ENCODE measurements at places on chromosomes 13 and 19. TPM values are rescaled to one million over a fixed set of nuclear protein-coding genes. Genes with fewer than 3 reads are reported as not detected.
A peak's percentile ranks its signal among the peaks of the same experiment; 100 is the strongest.

GRCh38 chr13:100491164-100491842 lies 97.3 kb downstream of the GGACT start:
- no peak overlapping the region for H3K4me3 ChIP-seq
- H3K4me1 ChIP-seq: no peaks in the 10 kb centered on the region
- H3K36me3 ChIP-seq: no peaks in the 10 kb centered on the region
- H3K27me3 ChIP-seq: no peaks in the 10 kb centered on the region

GRCh38 chr13:34993470-34993869 lies 51.4 kb downstream of the NBEA start:
- no peaks in the 10 kb centered on the region for H3K27me3 ChIP-seq
- no peaks in the 10 kb centered on the region for H3K4me1 ChIP-seq
- no peak overlapping the region for H3K27ac ChIP-seq
- no peaks in the 10 kb centered on the region for H3K36me3 ChIP-seq
- H3K4me3 ChIP-seq: no peak overlapping the region

DNA sequence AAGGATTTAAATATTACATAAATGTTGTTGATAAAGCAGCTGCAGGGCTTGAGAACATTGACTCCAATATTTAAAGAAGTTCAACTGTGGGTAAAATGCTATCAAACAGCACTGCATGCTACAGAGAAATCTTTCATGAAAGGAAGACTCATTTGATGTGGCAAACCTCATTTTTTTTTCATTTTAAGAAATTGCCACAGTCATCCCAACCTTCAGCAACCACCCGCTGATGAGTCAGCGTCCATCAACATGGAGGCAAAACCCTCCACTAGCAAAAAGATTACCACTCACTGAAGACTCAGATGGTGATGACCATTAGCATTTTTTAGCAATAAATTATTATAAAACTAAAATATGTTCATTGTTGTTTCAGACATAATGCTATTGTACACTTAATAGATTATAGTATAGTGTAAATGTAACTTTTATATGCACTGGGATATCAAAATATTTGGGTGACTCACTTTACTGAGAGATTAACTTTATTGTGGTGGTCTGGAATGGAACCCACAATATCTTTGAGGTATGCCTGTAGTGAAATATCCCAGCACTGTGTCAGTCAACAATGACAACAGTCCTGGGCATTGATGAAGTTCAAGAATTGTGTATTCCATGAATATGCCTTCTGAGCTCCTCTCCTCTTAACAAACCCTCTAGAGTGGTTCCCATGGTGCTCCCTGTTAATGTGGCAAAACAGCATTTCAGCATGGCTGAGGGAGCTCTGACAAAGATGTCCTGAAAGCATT lies 52.4 kb upstream of the SOX21 start:
- DNase-seq: no peak
- H3K4me1 ChIP-seq: no peaks in the 10 kb centered on the region
- no peak overlapping the region for H3K27ac ChIP-seq
- H3K36me3 ChIP-seq: no peaks in the 10 kb centered on the region
- H3K4me3 ChIP-seq: no peak overlapping the region

The NCCRP1 gene
- 0.03 TPM for polyA plus RNA-seq

The TRPM4 gene
- polyA plus RNA-seq: 100 TPM

The ZNF439 gene
- polyA plus RNA-seq: 15.4 TPM

GRCh38 chr19:56603829-56604228 lies 8.7 kb downstream of the ZNF71 start:
- peaks cover 49% of the 10 kb centered on the region for H3K36me3 ChIP-seq
- DNase-seq: no peak
- H3K27me3 ChIP-seq: no peaks in the 10 kb centered on the region
- no peak overlapping the region for H3K4me3 ChIP-seq
- no peak overlapping the region for H3K27ac ChIP-seq
- no peaks in the 10 kb centered on the region for H3K4me1 ChIP-seq

- DNase-seq: no peak
- H3K27me3 ChIP-seq: no peaks in the 10 kb centered on the region
- H3K27ac ChIP-seq: peak overlapping the region; percentile 74
- no peaks in the 10 kb centered on the region for H3K36me3 ChIP-seq
- H3K4me3 ChIP-seq: no peak overlapping the region
These were observed 63.0 kb downstream of the LRCH1 start for GRCh38 chr13:46615888-46616531.

GRCh38 chr13:111599791-111600190 lies 279.3 kb downstream of the TEX29 start:
- no peak overlapping the region for H3K4me3 ChIP-seq
- no peaks in the 10 kb centered on the region for H3K36me3 ChIP-seq
- H3K27ac ChIP-seq: no peak overlapping the region
- peaks cover 12% of the 10 kb centered on the region for H3K27me3 ChIP-seq

The OR7A5 gene
- not detected for polyA plus RNA-seq

- H3K36me3 ChIP-seq: no peaks in the 10 kb centered on the region
- H3K4me3 ChIP-seq: no peak overlapping the region
- no peak overlapping the region for H3K27ac ChIP-seq
- H3K4me1 ChIP-seq: no peaks in the 10 kb centered on the region
- no peaks in the 10 kb centered on the region for H3K27me3 ChIP-seq
These were observed 295.6 kb downstream of the TBC1D4 start for GRCh38 chr13:75186379-75186778.

DNA sequence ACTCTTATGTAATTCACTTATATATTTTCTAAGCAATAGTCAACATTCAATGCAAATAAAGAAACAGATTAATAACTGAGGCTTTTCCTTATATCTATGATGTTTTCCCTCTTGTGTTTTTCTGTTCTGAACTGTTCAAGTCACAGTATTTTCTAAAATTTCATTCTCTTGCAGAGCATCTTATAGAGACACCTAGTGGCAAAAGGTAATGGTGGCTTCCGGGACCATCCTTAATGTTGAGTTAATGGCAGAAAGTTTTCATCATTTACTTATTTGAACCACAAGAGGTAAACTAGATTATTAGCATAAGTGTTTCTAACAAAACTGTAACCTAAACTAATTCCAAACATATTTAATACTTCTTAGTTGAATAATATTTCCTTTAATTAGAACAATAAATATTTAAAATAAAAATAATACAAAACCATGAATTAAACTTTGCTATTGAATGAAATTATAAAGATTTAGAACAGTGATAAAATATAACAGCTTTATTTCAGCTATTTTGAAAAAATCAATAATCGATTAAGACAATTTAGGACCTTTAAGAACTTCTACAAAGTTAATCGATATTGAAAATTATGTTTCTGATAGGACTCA lies 1.7 kb upstream of the SLITRK5 start:
- no peak overlapping the region for H3K4me3 ChIP-seq
- H3K36me3 ChIP-seq: no peaks in the 10 kb centered on the region
- H3K27me3 ChIP-seq: peaks cover 61% of the 10 kb centered on the region
- H3K27ac ChIP-seq: no peak overlapping the region
- peaks cover 18% of the 10 kb centered on the region for H3K4me1 ChIP-seq
- DNase-seq: no peak

DNA sequence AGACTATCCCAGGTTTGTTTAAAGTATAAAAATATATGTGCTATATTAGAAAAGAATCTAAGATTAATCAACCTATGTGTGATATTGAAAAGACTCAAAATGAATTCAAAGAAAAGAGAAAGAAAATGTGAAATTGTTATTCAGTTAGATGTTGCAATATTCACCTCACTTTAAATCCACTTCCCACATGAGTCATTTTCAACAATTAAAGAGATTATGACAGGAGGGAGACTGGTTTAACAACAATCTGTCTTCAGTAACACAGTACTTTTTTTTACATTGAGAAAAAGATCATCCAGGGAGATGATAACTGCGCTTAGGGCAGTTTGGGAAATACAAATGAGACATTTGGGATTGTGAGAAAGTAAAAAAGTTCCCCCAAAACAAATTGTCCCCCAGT lies 1246.2 kb downstream of the SLITRK1 start:
- H3K27ac ChIP-seq: no peak overlapping the region
- no peaks in the 10 kb centered on the region for H3K4me1 ChIP-seq
- H3K4me3 ChIP-seq: no peak overlapping the region
- no peaks in the 10 kb centered on the region for H3K27me3 ChIP-seq

DNA sequence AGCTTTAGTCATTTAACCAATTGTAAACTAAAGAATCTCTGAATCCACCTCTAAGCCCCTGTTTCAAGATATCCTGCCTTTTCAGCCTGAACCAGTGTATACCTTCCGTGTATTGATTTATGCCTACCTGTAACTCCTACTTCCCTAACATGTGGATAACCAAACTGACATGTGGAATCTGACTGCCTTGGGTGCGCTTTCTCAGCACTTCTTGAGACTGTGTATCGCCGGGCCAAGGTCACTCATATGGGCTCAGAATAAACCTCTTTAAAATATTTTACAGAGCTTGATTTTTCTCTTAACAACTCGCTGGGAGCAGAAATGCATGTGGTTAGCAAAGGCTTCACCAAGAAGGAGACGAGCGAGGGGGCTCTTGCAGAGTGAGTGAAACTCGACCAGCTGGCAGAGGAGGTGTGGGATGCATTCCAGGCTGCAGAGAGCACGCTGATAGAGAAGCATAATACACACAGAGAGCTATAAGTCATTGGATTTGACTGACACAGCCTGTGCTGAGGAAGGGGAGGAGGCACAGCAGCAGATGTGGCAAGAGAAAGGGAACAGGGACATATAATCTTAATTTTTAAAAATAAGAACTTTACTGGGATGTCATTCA lies 268.2 kb upstream of the MAB21L1 start:
- no peak overlapping the region for H3K27ac ChIP-seq
- H3K4me1 ChIP-seq: peaks cover 4% of the 10 kb centered on the region
- H3K27me3 ChIP-seq: no peaks in the 10 kb centered on the region
- H3K4me3 ChIP-seq: no peak overlapping the region
- DNase-seq: no peak
- no peaks in the 10 kb centered on the region for H3K36me3 ChIP-seq

- H3K4me1 ChIP-seq: no peaks in the 10 kb centered on the region
- H3K27me3 ChIP-seq: peaks cover 75% of the 10 kb centered on the region
- no peaks in the 10 kb centered on the region for H3K36me3 ChIP-seq
These were observed 22.4 kb downstream of the CACNG6 start for GRCh38 chr19:54013866-54014265.

DNA sequence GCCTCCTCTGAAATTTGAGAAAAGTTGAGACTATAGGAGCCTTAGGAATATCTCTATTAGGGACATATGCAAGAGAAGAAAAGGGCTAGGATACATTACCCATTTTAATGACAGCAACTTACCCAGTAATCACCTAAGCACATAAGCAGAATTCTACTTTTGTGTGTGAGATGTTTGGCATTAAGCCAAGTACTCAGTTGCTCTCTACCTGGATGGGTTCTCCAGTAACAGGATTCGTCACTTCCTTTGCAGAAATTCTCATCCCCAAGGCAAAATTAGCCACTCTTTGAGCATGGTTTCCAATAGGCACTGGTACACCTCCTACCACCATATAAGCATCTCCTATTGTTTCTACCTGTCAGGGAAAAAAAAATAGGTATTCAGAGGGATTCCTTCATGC lies 95.1 kb downstream of the C13orf42 start:
- H3K27me3 ChIP-seq: no peaks in the 10 kb centered on the region
- DNase-seq: no peak
- no peaks in the 10 kb centered on the region for H3K4me1 ChIP-seq
- no peak overlapping the region for H3K4me3 ChIP-seq
- H3K27ac ChIP-seq: no peak overlapping the region

DNA sequence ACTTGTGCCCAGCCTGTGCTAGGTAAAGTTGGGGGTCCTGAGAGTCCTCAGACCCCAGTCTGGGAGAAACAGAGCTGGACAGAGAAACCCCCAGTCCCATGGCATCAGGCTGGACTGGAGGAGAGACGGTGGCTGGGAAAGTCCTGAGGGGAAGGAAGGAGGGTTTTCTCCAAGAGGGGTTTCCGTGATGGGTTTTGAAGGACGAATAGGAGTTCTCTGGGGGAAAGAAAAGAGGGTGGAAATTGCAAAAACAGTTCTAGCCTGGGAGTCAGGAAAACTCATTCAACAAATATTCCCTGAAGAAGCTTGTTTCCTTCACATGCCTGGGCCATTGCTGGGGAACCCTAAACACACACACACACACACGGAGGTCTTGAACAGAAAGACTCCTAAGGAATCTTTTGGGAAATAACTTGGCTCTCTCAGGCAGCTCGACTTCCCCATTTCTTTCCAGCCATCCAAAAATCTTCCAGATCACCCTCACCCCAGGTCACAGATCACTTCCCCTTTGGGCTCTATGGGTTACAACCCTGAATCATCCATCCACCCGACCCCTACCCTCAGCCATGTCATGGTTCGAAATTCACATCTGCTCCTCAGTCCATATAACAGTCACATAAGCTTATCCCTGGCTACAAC lies 47.5 kb downstream of the COLGALT1 start:
- no peak overlapping the region for H3K4me3 ChIP-seq
- H3K27ac ChIP-seq: no peak overlapping the region
- no peaks in the 10 kb centered on the region for H3K36me3 ChIP-seq

DNA sequence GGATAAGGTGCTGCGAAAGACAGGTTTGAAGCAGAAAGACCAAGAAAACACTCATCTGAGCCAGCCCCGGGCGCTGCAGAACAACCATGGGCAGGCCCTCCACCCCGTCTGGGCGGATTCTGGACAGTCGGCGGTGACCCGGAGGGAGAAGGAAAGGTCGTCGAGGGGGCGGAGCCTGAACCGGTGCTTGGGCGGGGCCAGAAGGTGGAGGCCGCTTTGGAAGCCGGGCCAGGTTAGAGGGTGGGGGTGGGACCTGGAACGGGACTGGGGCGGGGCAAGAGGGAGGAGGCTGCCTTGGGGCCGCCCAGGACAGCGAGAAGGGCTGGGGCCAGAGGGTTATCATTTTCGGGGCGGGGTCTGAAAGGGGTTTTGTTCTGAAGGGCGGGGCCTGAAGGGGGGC lies 5.0 kb upstream of the ZNF765 start:
- peaks cover 8% of the 10 kb centered on the region for H3K4me1 ChIP-seq
- H3K27ac ChIP-seq: no peak overlapping the region
- H3K4me3 ChIP-seq: no peak overlapping the region
- H3K36me3 ChIP-seq: no peaks in the 10 kb centered on the region
- DNase-seq: no peak

- peaks cover 5% of the 10 kb centered on the region for H3K4me1 ChIP-seq
- no peak overlapping the region for H3K4me3 ChIP-seq
- no peaks in the 10 kb centered on the region for H3K36me3 ChIP-seq
- DNase-seq: no peak
- no peaks in the 10 kb centered on the region for H3K27me3 ChIP-seq
These were observed 76.8 kb upstream of the MEDAG start for GRCh38 chr13:30829145-30829832.

- no peaks in the 10 kb centered on the region for H3K36me3 ChIP-seq
- no peak for DNase-seq
- no peaks in the 10 kb centered on the region for H3K27me3 ChIP-seq
- H3K4me3 ChIP-seq: no peak overlapping the region
- no peak overlapping the region for H3K27ac ChIP-seq
These were observed 9.5 kb upstream of the LILRB4 start for GRCh38 chr19:54653181-54653809.

GRCh38 chr13:64912141-64912540 lies 2318.0 kb downstream of the PCDH9 start:
- no peak overlapping the region for H3K4me3 ChIP-seq
- no peak for DNase-seq
- H3K4me1 ChIP-seq: no peaks in the 10 kb centered on the region
- H3K36me3 ChIP-seq: no peaks in the 10 kb centered on the region
- no peak overlapping the region for H3K27ac ChIP-seq
- H3K27me3 ChIP-seq: no peaks in the 10 kb centered on the region

The MCF2L gene
- polyA plus RNA-seq: 38.6 TPM
